Effector memory CD4-positive, alpha-beta T cell (primary cell): ENCODE measurements at places on chromosomes 7 and 10.

GRCh38 chr10:119222537-119222936, 15.2 kb downstream of the GRK5 start:
- no peak for DNase-seq

- no peak for DNase-seq
Observed at GRCh38 chr7:75950111-75950681, 35.2 kb downstream of the POR start.

- no peak for DNase-seq
Observed at GRCh38 chr7:24463474-24463873, 109.8 kb upstream of the PALS2 start.

DNA sequence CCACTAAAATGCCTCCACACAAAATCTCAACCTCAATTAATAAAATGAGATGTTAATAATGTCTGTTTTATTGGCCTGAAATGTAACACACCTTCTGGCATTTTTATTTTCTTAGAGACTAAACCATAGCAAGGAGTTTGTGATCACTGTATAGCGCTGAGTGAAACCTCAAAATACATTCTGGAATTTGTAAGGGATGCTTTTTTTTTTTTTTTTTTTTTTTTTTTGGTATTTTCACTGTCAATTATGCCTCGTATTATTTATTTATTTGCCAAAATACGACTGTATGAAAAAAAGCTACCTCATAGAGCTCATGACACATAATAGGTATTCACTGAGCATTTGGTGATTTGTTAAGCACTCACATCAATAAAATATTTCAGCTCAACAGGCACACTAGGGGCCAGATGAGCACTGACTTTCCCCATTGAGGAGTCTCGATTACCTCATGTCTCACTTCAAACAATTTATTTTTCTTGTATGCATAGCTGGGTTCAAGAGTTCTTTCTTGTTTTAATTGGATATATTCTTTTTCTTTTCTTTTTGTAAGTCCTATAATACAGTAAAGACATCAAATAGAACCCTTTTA, 36.5 kb downstream of the SEMA3C start:
- DNase-seq: no peak

DNA sequence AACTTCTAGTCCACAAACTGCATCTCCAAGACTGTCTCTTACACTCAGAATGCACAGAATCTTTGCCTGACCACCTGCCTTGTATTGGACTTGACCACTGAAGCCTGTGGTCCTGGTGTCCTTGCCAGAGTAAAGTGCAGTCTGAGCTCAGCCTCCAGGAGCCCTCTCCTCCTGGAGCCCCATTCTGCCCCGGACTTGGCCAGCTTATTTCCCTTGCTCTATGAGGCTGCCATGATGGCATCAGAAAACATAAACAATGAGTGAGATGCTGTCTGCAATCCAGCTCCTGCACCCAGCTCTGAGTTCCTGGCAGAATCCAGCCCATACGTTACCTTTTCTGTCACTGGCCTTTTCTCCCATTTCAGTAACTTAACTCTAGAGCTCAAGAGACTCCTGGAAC, 494.6 kb downstream of the PLXNA4 start:
- no peak for DNase-seq

- DNase-seq: no peak
Observed at GRCh38 chr7:101905203-101905865, 87.9 kb downstream of the CUX1 start.

- no peak for DNase-seq
Observed at GRCh38 chr7:87934699-87935383, 790 bp downstream of the ADAM22 start.

- DNase-seq: no peak
Observed at GRCh38 chr10:130479146-130479545, 343.0 kb downstream of the GLRX3 start.

- DNase-seq: no peak
Observed at GRCh38 chr7:70071766-70072165, 473.5 kb downstream of the AUTS2 start.

DNA sequence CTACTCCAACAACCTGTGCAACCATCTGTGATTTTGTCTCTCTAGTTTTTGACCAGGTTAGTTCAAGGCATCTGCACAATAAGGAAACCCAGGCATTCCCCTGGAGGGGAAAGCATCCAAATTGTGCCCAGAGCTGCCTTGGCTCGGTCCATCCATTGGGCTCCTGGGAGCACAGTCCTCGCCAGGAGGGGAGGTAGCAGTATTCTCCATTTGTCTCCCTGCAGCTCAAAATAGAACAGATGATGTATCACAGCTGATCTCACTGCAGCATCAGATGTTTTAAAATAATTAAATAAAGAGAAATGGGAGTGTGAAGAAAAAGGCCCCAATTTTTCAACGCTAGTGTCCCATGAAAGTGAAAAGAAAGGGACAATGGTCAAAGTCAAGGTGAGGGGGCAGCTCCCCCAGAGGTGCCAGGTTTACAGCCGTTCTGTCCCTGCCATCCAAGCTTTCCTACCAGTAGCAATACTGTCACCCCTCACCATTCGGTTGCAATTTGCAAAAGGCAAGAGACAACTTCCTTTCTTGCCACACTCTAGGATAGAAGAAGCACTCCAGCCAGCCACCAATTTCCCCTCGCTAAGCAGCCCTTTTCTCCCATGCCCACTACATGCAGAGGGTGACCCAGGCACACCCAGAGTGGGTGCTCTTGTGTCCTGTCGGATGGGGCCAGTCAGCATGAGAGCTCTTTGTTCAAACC, 43.7 kb downstream of the KCNMA1 start:
- no peak for DNase-seq

DNA sequence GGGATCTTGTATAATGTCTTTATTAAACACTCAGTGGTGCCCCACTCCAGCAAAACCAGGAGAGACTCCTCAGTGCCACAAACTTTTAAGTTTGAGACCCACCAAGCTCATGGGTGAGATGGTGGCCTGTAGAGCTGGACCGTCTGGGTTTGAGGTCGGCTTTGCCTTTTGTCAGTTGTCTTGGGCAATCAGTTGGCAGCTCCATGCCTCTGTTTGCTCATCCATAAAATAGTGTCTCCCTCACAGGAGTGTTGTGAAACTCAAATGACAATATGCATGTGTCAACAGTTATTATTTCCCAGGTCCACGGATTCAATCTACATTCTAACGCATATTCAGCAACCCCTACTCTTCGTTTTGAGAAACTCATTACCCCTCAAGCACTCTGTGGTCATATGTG, 367.8 kb upstream of the C7orf33 start:
- no peak for DNase-seq

DNA sequence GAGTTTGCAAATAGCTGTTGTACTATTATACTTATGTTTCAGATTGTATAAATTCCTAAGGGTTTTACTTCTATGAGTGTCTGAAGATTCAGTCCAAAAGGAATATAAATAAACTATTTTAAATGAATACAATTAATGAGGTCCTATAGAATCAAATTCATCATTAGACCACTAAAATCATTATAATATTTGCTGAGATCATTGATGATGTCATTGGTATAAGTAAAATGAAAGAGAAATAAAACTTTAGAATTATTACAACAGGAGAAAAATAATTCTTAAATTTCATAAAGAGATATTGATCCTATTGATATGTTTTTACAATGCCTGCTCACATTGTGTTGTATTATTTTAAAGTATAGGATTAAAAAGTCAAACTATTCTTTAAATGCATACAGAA, 544.0 kb upstream of the ZWINT start:
- no peak for DNase-seq

DNA sequence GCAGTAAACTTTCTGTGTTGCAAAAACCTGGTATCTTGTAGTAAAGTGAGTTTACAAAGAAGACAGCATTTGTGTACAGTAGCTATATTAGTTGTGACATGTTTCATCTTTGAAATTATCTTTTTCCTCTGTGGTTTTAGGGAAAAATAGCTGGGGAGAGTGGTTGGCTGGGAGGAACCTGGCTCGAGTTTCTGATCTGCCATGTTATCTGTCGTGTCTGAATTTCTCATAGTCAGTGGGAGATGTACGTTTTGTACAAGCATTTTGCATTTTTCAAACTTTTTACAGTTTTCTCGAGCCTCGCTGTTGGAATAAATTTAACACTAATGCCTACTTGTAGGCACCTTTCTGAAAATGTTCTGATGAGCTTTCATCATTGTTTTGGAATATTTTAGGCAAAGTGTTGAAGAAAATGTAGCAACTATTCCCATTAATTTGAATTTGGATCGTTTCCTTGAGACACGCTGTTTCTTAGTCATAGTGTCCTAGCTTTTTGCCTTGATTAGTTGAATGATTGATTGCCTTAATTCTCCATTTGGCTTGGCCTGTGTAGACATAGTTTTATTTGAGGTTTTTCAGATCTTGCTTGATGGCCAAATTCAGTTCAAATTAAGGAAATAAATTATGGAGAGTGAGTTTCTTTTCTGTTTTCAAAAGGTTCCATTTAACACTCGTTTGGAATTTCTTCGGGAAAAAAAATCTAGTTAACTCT, 65.1 kb downstream of the CAMK1D start:
- DNase-seq: no peak

DNA sequence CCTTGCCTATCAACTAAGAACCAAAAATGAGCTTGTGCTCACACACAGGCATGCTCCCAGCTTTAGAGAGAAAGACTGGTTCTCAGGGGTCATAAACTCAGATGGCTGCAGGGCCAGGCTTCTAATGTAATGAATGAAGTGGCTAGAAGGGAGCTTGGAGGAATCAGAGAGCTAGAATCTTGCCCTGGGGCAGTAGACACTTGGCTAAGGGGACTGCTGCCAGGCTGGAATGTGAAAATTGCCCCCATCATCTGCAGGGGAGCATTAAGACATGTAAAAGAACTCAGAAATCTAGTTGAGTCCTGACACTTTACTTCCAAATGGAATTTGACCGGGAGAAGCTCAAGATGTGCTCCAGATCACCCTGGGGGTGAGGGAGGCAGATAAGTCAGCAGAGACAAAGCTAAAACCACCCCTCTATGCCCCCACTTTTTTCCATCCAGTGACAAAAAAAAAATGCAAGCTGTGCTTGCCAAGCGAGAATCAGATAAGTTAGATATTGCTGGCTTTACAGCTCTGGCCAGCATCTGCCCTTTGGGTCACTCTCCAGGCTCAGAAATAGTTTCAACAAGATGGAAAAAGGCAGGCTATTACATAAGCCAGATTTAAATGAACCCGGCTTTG, 2.3 kb upstream of the SLC16A9 start:
- DNase-seq: no peak

DNA sequence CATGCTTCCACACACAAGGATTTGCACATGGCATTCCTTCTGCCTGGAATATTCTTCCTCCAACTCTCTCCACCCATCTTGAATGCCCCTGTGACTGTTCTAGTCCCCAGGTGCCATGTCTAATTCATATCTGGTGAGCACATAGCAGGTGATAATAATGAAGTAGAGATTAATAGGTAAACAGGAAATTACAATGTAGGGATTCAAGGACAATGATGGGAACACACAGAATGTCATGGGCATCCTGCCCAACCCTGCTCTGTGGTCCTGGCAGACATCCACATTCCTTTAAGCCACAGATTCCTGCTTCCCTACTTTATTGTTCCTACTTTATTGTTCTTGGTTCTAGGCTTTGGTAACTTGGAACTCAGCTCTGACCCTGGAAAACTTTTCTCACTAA, 115.8 kb downstream of the THSD7A start:
- no peak for DNase-seq

DNA sequence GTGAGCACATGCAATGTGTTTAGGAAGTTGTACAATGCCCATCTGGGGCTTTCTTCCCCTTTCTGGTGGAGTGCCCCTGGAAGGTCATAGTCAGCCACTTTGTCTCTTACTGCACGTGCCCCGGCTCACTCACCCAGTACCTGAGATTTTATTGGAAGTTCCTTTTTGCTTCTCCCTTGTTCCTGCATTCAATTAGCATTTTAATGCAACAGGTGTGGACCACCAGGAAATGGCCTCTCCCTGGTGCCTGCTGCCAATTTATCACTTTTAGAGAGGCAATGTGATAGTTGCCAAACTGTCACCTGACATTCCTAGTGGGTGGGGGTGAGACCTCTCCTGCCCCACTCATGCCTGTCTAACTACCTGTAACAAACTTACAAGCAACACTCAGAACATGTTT, 293.4 kb upstream of the DKK1 start:
- DNase-seq: no peak

- no peak for DNase-seq
Observed at GRCh38 chr7:4663239-4664018, 18.7 kb upstream of the FOXK1 start.

- no peak for DNase-seq
Observed at GRCh38 chr7:85924062-85924461, 719.6 kb upstream of the GRM3 start.

DNA sequence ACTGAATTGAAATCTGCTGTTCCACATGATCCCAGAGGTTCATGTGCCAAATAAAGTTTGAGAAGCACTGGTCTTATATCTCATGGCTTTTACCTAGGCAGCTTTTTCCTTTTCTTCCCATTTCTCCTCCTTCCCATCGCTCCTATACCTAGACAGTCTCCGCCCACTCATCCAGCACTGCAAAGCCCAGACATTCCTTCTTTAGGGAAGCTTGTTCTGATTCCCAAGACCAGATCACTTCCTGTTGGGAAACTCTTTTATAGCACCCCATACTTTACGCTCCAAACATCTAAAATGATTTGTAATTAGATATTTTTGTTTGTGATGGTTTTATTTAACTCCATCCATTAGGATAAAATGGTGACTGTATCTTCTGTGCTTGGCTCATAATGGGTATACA, 75.9 kb downstream of the BMPER start:
- DNase-seq: no peak

DNA sequence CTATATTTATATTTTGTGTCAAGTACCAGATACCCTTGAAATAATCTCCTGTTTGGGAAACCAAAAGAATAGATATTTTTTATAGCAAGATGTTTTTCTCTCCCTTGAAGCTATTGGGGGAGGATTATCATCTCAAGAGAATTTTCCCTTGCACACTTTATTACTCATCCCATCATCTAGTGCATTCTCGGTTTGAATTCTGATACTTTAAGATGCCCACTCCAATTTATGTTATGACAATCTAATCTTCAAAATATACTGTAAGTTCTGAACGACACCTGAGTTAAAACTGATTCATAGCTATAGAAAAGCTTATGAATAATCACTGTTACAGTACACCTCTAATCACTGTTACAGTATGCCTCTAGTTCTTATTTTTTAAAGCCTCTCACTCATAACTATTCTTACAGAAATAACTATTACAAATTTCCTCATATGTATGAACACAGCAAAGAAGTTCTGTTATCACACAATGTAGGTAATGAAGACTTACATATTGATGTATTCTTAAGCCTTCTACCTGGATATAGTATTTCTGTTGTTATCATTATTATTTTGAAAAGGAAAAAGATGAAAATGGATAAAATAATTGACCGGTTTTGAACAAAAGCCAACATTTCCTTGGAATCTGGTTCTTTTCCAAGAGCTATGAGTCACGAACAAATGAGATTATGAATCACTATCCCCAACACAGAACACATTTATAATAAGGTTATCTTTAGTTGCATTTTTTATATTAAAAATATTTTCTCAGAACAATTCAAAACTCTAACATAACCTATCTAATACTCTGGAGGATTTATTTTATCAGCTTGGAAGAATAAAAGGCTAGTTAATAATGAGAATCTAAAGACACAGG, 72.3 kb upstream of the FAM13C start:
- no peak for DNase-seq
